ENCODE measurements at places on chromosomes 11 and 22.

- DNase-seq, result no peak
These were observed 1.5 kb downstream of the HBD start for GRCh38 chr11:5232821-5233220.

GRCh38 chr11:74721479-74721835 is 9.8 kb downstream of the CHRDL2 start:
- DNase-seq, result no peak

DNA sequence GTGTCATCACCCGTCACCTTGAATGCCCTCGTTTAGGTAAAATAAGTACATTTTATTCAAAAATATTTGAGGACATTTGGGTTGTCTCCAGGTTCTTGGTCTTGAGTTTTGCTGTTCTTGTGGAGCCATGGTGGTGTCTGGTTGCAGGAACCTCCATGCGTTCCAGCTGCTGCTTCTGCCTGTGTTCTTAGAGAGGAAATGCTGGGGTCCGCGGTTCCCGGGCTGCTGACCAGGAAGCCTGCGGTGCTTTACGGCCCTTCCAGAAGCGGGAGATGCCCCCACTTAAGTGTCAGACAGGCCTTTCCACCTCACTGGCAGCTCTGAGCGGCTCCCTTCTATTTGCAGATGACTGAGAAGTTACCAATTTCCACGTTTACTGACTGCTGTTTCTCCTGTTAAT is 66.8 kb downstream of the LRP5 start:
- no peak for DNase-seq

DNA sequence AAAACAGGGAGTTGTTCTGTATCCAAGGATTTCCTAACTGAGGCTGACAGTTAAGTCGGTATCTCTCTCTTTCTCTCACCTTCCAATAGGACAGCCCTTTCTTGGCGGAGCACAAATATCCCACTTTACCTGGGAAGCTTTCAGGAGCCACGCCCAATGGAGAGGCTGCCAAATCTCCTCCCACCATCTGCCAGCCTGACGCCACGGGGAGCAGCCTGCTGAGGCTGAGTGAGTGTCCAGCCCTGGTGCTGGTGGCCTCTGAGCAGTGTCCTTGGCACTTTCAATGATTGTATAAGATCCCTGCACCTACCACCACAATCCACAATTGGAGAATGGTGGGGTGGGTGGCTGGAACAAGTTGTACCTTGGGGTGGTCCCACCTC is 33.7 kb downstream of the CYB5R2 start:
- DNase-seq, result no peak

GRCh38 chr11:31875866-31876560 is 64.9 kb upstream of the PAX6 start:
- no peak for DNase-seq

GRCh38 chr11:124310721-124311120 is 3.0 kb downstream of the OR8D1 start:
- no peak for DNase-seq

DNA sequence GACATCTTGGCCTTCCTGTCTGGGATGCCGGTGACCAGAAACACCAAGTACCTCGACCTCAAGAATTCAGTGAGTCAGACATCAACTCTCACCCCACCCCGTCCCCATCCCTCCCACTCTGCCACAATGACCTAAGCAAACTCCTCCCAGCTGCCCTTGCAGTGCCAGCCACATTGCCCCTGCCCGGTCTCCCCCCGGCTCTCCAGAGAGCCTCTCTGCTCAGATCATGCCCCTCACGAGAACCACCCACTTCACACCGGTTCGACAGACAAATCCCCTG is 23.6 kb upstream of the MYRF start:
- DNase-seq, result no peak

DNA sequence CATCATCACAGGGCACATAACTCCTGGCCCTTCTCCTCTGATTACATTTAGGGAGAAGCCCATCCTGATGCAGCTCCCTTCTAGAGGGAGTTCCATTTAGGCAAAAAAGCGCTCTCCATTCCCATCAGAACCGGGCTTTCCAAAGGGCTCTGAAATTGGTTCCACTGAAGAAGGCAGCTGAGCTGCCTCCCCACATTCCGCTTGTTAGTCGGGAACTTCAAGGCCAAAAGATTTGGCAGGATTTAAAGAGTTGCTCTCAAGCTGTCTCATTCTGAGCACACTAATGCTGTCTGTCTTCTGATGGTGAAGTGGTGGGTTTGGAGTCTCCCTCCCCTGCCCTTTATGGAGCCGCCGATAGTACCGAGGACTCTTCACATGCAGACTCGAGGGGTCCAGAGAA is 26.6 kb upstream of the CABP7 start:
- DNase-seq, result no peak

GRCh38 chr11:67261946-67262681 is 4.2 kb upstream of the GRK2 start:
- DNase-seq, result no peak

- no peak for DNase-seq
These were observed 25.7 kb downstream of the MPPED2 start for GRCh38 chr11:30560206-30561106.

DNA sequence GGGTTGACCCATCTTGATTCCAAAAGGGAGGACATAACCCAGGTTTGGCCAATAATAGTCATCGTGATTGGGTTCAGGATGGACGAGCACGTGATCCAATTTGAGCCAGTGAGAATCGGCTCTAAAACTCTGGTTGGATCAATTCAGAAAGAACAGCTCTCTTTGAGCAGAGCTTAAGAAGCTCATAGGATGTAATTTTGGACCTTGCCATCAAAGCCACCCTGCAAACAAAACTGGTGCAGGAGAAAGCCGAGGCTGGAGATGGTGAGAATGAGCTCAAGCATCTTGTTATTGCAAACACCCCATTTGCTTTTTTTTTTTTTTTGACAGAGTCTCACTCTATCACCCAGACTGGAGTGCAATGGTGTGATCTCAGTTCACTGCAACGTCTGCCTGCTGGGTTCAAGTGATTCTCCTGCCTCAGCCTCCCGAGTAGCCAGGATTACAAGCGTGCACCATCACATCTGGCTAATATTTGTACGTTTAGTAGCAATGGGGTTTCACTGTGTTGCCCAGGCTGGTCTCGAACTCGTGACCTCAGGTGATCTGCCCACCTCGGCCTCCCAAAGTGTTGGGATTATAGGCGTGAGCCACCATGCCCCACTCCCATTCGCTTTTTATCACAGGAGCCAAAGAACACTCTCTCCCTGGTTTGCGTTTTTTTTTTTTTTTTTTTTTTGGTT is 13.8 kb upstream of the MIAT start:
- DNase-seq, result no peak

GRCh38 chr22:28137036-28137435 is 218.0 kb upstream of the PITPNB start:
- no peak for DNase-seq

Data from urinary bladder (tissue), 4 donors.